ENCODE measurements at places on chromosomes 16 and 17.
A peak's percentile ranks its signal among the peaks of the same experiment; 100 is the strongest.

DNA sequence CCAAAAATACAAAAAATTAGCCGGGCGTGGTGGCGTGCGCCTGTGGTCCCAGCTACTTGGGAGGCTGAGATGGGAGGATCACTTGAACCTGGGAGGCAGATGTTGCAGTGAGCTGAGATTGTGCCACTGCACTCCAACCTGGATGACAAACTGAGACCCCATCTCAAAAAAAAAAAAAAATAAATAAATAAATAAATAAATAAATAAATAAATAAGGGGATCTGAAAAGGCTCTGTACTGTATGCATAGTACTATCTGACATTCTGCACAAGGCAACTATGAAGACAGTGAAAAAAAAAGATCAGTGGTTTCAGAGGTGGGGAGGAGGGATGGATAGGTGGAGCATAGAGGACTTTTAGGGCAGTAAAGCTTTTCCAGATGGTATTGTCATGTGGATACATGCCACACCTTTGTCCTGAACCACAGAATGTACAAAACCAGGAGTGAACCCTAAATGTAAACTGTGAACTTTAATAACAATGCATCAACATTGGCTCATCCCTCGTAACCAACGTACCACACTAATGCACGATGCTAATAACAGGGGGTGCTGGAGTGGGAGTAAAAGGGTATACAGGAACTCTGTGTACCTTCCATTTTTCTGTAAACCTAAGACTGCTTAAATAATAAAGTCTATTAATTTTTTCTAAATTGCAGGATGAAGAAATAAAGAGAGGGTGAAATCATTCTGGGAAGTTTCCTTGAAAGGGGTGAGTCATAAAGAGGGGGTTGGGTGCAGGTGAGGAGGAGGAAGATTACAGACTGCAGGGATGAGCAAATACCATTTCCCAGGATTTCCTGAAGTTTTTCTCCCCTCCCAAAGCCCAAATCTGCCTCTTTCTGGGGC lies 155.8 kb upstream of the SDK2 start:
- no peak for DNase-seq

DNA sequence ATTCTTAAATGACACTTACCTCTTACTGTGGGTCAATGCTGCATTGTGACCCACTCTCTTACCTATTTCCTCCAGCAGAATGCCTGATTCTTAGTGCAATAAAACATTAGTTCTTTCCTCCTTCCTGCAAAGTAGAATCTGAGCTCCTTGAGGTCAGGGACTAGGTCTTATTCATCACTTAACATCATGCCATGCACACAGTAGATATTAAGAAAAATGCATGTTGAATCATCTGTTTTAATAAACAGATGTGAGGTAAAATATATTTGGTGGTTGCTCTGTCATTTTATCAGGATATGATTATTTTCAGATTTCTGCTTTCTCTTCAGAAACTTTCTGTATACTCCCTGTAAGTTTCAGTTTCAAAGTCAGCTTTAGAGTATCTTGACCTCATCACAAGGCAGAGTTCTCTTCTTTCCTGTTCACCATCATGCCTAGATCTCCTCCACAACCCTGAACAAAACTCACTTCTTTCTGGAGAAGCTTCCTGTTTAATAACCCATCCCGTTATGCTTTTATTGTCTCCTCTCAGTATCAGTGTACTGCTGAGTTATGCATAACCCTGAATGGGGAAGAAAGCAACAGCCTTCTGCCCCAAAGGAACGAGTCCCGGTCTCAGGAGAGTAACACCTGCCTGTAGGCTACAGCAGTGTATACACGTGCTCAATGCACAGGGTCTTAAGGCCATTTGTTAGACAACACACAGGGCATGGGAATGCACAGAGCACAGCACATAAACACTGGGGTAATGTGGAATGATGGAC lies 30.3 kb upstream of the SUPT4H1 start:
- no peak for DNase-seq

DNA sequence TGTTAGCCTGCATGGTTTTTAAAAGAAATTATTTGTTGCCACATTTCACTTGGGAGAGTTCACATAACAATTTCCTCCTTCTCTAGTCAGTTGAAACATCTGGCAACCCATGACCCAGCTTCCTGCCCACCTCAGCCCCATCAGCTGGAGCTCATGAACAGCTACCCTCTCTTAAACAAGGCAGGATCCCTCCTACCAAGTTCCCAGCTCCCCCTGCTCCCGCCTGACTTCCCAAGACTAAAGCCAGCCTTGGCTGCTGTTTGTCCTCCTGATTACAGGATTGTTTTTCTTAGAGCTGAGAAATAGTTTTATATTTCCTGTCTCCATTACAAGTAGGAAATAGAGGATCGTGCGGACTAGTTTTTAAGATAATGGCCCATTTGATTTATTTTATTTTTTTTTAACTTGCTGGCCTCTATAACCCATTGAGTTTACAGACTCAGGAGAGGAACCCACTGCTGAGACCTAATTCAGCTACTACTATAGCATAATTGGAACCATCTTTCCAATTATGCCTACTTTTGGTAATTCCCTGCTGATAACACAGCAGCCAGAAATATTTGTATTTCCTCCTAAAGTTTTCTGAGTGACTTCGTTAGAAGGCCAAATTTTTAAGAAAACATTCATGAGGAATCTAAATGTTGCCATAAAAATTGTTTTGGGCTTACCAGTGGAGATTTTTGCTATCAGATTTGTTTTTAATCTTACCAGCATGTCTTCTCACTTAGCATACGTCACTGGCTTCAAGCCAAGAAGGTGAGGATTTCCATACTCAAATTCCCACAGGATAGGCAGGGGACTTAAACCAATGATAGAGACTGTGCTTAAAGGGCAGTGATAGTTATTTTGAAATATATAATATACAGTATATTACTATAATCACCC lies 90.0 kb downstream of the ELAC2 start:
- DNase-seq: no peak

GRCh38 chr16:8760021-8760420 lies 37.4 kb downstream of the TMEM186 start:
- DNase-seq: no peak

DNA sequence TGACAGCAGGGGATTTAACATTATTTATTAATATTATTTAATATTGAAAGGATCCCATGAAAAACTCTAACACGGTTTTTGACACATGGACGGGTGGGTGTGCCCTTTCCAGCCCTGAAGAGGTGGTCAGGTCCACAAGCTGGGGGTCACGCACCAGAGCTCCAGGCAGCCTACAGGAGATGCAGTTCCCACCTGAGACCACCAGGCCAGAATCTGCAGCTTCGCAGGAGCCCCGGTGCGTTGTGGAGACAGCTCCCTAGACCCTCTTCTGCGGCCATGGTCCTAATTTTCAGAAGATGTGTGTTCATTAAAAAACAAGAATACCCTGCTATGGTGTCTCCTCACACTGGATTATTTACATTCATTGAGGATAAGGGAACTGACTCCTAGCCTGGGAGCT lies 331.1 kb downstream of the C16orf95 start:
- DNase-seq: no peak

DNA sequence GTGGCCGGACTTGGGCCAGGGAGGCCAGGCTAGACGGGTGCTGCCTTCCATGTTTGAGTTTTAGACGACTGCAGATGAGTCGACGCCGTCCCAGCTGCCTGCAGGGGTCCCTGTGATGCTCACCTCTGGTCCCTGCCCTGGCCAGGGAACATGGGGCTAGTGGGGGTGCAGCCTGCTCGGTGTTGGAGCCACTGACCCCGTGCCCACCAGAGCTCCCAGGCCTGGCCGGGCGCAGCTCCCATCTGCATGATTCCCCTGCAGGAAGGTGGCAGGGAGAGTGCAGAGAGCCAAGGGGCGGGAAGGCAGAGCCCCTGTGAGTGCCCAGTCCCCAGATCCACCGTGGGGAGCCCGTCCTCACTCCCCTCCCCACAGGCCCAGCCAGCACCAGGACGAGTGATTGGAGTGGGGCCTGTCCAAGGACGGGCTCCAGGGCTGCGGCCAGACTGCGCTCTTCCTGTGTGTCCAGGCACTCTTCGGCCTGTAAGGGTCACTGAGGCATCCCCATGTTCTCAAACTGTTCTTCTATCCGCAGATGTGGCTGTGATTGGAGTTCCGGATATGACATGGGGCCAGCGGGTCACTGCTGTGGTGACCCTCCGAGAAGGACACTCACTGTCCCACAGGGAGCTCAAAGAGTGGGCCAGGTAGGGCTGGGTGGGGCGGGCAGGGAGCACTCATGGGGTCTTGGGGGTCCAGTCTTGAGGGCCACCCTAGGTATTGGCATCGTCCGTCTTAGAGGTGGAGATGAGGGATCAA lies 26.0 kb upstream of the CDH15 start:
- no peak for DNase-seq

DNA sequence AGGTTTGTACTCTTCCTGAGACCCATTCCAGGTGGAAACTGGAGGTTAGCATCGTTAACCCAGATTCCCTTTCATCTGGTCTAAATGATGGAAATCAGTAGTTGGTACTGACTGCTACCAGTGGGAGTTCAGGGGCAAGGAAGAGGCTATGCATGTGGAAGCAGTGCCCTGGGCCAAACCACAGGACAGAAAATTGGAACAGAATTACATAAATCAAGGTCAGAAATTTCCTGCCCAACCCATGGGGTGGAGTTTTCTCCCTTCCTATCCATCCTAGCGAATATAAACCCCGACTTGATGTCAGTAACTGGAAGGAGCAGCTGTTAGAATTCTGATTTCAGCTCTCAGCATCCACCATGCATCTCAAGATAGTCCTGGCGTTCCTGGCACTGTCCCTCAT lies at the start of gene AOC2:
TSS of gene AOC2 (plus strand) at position 310 of the 400 bp plus-strand sequence. CDS start at position 357, 47 bp downstream.
- DNase-seq: no peak

DNA sequence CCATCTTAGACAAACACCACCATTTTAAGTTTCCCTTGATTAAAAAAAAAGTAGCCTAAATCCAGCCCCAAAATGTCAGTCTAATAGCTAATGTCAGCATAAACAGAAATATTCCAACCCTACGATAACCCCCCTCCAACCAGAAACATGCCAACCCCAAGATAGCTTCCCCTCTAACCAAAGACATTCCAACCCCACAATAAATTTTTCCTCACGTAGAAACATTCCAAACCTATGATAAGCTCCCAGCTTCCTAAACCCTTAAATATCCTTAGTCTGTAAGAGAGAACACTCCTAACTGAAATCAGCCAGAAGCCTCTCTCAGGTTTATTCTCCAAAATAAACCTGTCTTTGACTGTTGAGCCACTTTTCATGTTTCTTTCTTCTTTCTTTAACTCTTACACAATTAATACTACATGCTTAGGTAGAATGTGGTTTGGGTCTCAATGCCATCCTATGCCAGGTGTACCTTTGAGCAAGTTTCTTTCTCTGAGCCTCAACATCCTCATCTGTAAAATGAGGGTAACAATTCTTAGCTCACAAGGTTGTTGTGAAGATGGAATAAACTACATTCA lies 10.5 kb upstream of the KRT38 start:
- DNase-seq: no peak

- DNase-seq: peak; percentile 39
Observed at GRCh38 chr17:3004150-3004801, 59.1 kb downstream of the OR1D5 start.

DNA sequence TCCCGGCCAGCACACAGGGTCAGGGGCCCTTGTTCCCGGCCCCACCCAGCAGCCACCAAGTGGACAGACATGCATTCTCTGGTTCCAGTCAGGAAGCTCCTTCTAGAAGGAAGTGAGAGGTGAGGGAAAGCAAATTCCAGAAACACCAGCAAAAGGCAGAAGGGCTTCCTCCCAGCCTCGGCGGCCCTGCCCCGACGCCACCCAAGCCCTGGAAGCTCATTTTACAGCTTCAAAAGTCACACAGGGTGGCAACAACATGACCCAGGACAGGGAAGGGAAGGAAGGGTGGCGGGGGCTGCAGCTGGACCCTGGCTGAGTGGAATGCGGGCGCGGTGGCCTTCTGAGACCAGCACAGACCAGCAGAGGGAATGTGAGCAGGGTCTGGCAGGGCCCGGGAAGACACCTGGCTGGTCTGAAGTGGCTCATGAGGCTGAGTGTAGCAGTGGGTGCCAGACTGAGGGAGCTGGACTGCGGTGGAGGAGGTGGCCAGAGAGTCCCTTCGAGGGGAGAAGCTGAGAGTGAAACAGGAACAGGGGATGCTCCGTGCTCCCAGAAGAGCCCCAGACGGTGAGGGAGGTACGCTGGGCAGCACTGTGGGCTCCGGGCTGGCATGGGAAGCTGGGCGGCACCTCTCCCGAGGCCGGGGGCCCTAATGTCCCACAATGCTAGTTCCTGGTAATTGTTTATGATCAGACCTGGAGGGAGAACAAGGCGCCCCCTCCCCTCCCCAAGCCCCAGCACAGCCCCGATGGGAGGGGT lies 1.9 kb upstream of the UNC13D start:
- DNase-seq: no peak

DNA sequence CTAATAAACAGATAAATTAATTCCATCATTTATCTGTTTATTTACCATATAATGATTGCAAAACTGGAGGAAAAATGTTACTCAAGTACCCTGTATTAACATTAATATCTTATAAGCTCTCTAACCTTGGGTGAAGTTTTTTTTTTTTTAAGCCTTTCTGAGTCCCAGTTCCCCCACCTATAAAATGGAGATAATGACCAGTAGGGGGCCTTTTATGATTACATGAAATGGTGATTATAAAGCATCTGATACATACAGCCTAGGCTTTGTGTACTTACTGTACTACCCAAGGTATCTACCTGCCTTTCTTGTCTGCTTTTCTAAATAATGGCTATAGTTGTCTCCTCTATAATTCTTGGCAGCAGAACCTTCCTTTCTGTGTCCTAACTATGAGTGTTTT lies 22.6 kb downstream of the LRRC36 start:
- no peak for DNase-seq

All from stimulated activated CD4-positive, alpha-beta T cell treated with anti-CD3 and anti-CD28 coated beads, Interleukin-1b, Interleukin-23, amount 100 ng/mL, for 24 hours (primary cell).